ENCODE measurements at places on chromosomes 4 and X.

DNA sequence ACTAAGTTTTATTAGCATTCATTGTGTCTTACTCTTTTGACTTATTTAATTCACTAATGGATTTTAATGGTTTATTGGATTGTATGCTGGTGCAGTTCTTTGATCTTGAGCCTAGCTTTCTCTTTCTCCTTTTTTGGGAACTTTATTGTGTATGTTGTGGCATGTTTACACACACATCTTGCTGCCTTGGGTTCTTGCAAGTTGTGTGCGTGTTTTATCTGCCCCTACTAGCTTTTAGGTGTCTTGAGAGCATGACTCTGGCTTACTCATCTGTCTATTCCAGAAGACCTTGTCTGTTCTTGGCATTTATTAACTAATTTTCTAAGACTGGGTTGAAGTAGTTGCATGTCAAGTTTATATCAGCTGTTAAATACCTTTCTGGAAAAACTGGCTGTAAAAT lies 2.7 kb downstream of the TMEM165 start:
- no peak for DNase-seq

GRCh38 chrX:109773374-109773773 lies 40.3 kb upstream of the ACSL4 start:
- DNase-seq: no peak

GRCh38 chrX:149313871-149314371 lies 191.2 kb downstream of the IDS start:
- DNase-seq: no peak

- DNase-seq: no peak
These were observed 24.4 kb upstream of the FAM47B start for GRCh38 chrX:34918091-34918736.

- DNase-seq: peak; percentile 79
These were observed 8.6 kb upstream of the ZNF157 start for GRCh38 chrX:47361538-47362511.

DNA sequence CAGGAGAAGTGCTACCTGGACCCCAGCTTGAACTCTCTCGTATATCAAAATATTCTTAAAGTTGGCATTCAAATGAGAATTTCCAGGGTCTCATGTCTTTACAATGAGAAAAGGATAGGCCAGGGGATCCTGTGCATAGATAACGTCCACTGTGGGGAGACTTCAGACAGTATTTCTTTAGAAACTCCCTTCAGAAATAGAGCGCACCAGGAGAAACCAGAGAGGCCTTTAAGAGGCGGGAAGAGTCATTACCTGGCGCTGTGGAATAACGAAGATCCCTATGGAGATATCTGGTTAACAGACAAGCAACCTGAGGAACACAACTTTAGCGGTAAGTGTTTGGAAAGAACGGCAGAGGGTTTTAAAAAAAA lies 600 bp downstream of the RADX start:
- no peak for DNase-seq

DNA sequence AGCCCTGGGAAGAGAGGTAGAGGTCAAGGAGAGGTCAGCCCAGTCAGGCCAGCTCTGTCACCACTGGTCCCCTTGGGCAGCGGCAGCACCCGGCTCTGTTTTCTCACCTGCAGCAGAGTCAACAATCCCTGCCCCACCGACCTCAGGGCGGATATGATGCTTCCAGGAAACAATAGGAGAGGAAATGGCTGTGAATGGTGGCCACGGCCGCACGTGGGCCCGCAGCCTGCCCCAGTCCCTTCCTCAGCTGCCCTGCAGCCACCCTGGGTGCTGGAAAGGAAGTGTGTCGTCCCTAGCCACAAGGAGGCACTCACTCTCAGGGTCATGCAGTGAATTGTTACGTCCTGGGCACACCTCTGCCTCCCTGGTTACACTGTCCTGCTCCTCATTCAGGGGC lies 92.5 kb upstream of the ENPP6 start:
- DNase-seq: peak; percentile 70

DNA sequence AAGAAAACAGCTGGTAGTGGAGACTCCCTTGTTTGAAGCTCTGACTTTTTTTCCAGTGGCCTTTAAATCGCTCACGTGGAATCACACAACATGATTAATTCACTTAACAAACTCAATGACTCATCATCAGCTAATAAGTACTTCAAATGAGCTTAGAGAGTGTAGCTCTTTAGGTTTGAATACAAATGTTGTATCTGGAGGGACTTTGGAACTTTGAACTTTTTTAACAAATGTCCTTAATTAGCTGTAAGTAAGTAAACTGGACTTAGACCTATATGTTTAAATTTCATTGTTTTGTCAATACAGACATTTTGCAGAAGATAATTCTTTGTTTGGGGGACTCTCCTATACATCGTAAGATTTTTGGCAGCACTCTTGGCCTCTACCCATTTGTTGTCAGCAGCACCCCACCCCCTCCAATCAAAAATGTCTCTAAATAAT lies 581.1 kb downstream of the SPRY1 start:
- no peak for DNase-seq

DNA sequence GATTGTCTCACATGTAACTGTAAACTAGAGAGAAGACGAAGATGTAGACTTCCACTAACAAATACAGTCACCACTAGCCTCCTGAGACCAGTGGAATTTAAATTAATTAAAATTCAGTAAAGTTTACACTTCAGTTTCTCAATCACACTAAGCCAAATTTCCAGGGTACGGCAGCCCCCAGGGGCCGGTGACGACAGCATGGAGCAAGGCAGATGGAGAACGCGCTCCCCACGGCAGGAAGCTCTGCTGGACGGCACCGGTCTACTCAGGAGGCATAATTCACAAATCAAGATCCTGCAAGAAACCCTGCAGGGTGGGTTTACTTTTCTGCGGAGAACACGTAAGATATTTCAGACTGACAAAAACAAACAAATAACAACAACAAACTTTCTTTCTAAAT lies 80.7 kb downstream of the FAT1 start:
- no peak for DNase-seq

GRCh38 chr4:169948271-169948670 lies 77.9 kb downstream of the MFAP3L start:
- no peak for DNase-seq

GRCh38 chrX:19659929-19660328 lies 144.6 kb upstream of the MAP3K15 start:
- DNase-seq: no peak

DNA sequence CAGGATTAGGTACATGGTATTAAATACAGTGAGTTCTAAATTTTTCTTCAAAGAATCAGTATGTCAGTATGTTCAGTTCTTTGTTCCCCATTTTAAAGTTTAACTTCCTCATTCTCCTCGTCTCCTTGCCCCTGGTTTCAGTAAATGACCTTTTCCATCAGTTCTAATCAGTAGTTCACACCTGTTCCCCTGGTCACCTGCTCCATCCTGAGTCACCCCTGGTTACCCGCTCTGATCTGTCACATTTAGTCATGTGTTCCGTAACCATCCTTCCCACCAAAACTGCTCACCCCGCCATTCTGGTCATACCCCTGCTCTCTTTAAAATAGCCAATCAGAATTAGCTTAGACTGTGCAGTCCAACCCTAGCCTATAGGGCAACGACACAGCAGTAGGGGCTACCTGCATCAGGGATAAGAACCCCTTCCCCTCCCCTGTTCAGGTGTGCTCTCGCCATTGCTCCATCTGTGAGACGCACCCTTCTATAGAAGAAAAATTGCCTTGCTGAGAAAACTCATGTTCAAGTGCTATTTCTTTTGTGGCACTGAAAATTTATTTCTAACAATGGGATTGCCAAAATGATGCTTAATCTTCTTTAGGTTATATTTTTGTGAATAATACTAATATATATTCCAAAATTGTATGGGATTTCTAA lies 181.3 kb downstream of the OR13H1 start:
- no peak for DNase-seq

DNA sequence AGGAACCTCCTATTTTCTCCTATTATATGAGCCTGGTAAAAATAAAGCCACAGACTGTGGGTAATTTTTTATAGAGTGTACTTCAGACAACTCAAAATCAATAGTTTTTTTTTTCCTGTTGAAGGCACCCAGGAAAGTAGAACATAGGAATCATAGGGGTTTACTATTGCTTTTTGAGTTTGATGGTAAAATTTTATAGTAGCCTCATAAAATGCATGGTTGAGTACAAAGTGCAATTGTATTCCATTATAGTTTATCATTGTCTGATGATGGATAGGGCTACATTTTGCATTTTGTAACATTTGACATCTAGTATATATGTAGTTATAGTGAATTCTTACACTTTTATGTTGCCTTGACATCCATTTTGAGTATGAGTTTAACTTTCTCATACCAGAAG lies 455.0 kb downstream of the STIM2 start:
- no peak for DNase-seq

Data from CD4-positive, alpha-beta T cell treated with Interferon alpha-2 for 1 hour (primary cell).